Activated CD4-positive, alpha-beta memory T cell treated with anti-CD3 and anti-CD28 coated beads for 36 hours (primary cell): ENCODE measurements at places on chromosomes 11 and 22. TPM values are rescaled to one million over a fixed set of nuclear protein-coding genes. Genes with fewer than 3 reads are reported as not detected.

Gene OVOL1
- not detected for total RNA-seq

GRCh38 chr11:88384669-88385005 lies 47.1 kb upstream of the CTSC start:
- no peak for DNase-seq

DNA sequence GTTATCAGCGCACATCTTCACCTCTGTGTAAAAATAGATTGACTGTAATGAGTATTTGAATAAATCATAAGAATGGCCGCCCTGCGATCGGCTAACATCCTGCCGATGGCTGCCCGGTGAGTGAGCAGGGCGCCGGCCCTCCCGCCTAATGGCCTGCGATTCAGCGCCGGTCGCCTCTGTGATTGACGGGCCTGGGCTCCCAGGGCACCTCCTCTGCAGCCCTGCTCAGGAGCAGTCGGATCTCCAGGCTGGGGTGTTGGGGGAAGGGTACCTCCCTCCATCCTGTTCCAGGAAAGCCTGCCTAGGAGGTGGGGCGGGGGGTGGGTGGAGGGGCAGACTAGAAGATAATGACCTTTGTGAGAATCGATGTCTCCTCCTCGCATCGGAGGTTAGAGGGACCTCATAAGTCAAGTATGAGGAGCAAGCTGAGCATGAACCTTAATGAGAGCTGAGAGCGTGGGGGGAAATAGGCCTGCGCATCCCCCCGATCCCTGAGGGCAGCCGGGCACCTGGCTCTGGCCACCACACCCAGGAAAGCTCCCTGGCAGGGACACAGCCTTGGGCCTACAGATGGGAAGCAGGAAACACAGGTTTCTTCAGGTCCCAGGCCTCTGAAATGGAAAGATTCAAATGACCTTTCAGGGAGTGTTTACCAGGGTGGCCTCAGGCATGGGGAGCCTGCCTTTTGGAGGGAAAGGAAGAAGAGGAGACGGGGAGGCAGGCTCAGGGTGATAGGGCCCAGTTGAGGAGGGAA lies 71.7 kb downstream of the PKNOX2 start:
- no peak for DNase-seq

DNA sequence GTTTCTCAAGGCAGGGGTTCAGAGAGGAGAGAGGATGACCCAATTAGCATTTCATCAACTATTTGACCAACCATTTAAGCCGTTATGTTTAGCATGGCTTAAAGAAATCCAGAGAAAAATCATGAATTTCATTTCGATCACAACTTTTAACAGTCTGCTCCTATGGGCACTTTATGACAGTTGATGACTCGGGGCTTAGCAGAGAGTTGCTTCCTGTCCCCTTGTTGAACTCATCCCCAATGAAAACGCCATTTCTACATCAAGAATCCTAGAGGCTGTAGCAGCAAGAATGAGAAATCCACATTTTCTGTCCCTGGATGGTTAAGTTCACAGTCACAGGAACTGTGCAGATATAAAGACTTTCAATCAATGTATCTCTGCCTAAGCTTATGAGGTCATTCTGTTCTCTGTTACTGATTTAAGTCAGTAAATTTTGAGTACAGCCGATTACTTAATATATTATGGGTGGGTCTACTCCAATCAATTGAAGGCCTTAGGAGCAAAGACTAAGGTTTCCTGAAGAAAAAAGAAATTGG lies 81.1 kb downstream of the BDNF start:
- DNase-seq, result no peak

DNA sequence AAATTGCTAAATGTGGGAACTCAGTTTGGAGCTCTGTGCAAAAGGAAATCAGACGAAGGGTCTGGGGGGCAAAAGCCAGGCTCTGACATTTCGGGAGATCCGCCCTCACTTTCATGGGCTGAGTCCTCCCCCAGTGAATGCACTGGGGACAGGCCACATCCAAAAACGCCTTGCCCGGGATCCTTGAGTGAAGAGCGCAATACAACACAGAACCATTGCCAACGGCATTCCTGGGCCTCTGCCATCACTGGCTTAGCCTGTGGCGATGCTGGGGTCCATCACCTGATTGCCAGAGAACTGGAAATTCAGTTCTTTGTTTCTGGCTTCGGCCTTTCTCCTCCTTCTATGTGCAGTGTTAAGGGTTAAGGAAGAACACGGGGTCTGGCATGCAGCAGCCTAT lies 297.9 kb downstream of the SHANK2 start:
- no peak for DNase-seq

DNA sequence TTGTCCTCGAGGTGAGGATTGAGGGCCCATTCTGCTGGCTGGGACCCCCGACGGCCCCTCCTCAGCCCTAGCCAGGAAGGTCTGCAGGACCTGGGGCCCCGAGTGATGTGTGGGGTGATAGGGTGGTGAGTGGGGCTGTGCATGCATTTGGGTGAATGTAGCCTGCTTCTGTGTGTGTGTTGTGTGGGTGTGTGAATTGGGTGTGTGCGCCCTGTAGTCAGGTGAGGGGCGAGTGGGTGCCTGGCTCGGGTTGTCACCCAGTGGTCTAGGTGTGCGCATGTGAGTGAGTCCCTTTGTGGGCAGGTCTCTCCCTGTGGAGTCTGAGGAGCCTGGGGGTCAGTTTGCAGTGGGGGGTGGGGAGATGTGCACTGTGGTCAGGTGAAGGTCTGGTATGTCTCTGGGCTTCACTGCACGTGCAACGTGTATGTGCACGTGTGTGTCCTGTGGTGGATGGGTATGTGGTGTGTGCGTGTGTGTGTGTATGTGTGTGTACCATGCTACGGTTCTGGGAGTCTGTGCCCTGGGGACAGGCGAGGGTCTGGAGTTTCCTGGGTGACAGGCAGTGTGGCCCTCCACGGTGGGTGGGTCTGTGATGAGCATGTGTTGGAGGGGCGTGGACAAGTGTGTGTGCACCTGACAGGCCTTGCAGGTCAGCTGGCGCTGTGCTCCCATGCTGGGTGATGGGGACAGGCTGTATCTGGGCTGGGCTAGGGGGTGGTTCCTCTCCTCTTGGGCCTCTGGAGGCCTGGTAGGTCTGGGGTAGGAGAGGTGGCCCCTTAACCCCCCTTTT lies 1.0 kb downstream of the TMEM151A start:
- no peak for DNase-seq

GRCh38 chr22:19896665-19897355 lies 42.1 kb upstream of the GNB1L start:
- DNase-seq, result peak; percentile 23

Gene RNF26
- 35.2 TPM for total RNA-seq

DNA sequence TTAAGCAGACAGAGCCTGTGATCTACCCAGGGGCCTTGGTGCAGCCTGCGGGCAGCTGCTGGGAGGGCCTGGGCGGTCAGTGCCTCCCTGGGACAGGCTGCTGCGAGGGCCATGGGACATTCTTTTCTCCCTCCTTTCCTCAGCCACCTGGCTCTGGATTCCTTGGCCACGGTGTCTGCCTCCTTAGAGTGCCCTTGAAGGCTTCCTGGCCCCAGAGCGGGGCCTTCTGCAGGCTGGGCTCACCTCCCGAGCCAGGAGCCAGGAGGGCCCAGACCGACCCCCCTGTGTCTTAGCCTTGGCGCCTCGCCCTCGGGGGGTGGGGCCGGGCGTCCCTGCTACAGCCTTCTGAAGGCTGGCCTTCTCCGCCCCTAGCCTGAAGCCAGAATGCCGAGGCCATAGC lies 231.2 kb downstream of the TBC1D22A start:
- DNase-seq, result no peak

DNA sequence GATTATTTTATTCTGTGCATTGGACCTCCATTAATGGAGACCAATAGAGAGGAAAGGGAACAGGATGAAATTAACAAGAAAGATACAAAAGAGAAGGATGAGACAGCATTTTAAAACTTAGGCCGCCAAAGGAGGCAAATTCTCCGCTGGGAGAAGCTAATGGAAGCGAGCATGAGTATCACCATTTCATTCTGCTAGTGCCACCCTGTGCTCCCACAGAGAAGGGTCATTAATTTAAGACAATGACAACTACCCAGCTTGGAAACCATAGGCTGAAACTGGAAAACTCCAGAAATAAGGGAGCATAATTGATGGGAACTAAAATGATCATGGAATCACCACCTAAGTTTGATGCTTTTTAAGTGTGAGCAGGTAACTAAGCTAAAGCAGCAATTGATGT lies 69.2 kb downstream of the SLC36A4 start:
- no peak for DNase-seq

Gene GAB4
- total RNA-seq, result not detected

Gene C11orf91
- total RNA-seq, result not detected

DNA sequence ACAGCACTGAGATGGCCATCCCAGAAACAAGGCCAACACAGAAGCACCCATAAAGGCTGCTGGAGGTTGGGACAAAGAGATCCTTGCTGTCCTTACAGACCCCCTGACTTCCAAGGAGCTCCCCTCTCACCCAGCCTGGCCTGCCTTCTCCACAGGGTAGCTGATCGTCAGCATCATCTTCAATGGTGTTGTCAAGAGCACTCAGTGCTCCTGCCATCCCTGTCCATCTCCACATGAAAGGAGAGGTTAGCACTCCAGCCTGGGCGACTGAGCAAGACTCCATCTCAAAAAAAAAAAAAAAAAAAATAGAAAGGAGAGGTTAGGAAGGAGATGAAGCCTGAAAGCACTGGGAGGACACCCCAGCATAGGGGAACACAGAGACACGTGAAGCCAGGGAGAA lies 2.1 kb upstream of the POU2AF3 start:
- no peak for DNase-seq

GRCh38 chr11:119363851-119364590 lies 17.5 kb downstream of the USP2 start:
- DNase-seq, result peak; percentile 64

Gene DCHS1
- 0.80 TPM for total RNA-seq

Gene THY1
- 6.9 TPM for total RNA-seq

Gene SMIM35
- 0.40 TPM for total RNA-seq

GRCh38 chr11:79406376-79406775 lies 34.5 kb downstream of the TENM4 start:
- no peak for DNase-seq

GRCh38 chr11:1969035-1969434 lies 21.9 kb downstream of the MRPL23 start:
- DNase-seq, result no peak

Gene ARHGAP8
- 0.73 TPM for total RNA-seq

Gene CD248
- not detected for total RNA-seq

DNA sequence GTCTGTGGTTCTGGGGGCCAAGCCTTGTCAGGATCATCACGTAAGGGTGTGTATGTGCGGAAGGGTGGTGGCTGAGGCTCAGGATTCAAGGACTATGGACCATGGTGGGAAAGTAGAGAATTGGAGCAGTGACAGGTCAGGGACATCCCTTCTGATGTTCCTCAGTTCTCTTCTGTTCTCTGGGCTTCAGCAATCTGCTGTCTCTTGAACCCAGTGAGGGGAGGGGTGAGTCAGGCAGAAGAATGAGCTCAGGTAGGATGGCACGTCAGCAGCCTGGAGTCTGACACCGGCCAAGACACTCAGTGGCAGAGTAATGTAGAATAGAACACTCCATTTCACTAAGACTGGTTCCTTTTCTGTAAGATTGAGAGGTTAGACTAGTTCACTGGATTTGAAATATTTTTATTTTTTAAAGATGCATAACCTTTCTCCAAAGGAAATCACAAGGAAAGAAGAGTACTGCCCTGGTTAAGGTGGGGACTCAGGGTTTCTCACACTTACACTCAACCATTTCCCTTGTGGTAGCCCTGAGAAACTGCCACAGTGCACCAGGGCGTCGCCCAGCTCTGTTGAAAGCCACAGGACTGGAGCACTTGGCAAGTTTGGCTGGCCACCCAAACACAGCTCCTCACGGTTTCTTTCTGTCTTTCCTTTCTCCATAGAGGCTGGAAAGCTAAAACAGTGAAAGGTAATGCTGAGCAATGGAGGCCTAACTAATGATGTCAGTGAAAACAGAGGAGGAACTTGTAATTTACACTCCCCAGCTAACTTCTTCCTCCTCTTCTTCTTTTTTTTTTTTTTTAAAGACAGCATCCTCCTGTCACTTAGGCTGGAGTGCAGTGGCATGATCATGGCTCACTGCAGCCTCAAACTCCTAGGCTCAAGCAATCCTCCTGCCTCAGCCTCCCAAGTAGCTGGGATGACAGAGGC lies 23.1 kb upstream of the MICAL2 start:
- peak; percentile 64 for DNase-seq

DNA sequence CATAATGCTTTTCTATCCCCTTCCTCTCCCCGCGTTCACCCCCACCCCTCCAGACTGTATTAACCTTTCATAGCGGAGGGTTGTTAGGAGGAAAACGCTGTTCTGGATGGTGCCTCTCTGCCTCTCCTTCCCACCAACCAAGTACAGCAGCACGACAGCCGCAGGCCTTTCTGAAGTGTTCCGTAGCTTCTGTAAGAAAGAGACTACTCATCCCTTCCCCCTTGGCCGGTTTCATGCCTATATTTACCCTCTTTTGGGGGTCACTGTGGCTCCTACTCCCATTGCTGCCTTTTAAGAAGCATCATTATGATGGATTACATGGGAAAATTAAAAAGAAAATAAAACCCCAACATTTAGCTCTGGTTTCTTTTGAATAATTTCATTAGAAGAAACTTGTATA lies 46.5 kb downstream of the ZBTB16 start:
- no peak for DNase-seq

GRCh38 chr11:73667891-73668290 lies 21.5 kb downstream of the PLEKHB1 start:
- no peak for DNase-seq

DNA sequence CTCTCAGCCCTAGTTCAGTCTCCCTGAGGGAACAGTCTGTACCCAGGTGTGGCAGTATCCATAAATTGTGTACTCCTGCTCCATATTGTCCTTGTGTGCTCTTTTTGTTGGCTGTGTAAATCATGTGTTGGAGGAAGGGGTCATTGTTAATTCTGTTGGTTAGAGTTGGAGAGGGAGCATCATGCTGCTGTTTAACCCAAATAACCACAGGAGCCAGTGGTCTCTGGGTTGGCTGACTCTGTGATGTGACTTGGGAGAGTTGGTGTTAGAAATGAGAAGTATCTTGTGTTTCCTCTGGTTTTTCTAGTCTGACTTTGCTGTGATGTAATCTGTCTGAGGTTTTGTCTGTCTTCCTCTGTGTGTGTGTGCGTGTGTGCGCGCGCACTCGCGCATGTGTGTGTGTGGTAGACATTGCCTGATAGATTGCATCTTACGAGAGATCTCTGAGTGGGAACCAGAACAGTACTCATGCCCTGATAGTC lies 30.5 kb downstream of the CTNND1 start:
- DNase-seq, result peak; percentile 90

Gene OR4A16
- not detected for total RNA-seq

DNA sequence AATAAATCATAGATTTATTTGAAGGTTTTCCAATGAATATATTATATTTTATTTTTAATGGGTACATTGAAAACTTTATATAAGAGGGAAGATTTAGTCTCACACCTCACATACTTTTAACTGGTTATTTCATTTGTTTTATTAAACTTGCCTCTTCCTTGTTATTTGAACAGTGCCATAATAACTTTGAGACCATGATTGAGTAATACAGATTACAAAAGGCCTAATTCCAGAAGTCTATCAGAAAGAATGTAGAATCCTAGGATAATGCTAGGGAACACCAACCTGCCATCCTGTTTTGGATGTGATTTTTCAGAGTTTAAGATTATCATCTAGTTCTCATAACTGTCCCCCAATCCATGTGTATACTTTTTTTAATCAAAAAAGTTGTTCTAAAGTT lies 102.7 kb upstream of the BIRC3 start:
- DNase-seq, result no peak

Gene SYT8
- not detected for total RNA-seq
